ENCODE measurements at places on chromosomes 16 and 17.

- DNase-seq: no peak
Measured at GRCh38 chr16:55453909-55454308, 25.1 kb upstream of the MMP2 start.

DNA sequence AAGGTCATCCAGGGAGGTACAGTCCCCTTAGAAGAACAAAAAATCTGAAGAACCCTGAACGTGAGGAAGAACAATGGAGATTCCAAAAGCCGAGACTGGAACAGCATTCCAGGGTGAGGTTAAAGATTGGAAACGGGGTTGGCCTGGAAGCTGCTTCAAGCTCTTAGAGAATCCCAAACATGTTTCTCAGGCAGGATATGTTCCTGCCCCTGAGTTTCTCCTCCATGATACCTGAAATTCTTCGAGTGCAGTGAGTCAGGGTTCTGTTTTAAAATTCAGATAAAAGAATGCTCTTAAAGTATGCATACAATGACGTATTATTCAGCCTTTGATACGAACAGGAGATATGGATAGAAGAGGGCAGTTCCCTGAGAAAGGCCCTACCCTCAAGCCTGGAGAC, 293.1 kb downstream of the HS3ST3B1 start:
- DNase-seq: no peak

DNA sequence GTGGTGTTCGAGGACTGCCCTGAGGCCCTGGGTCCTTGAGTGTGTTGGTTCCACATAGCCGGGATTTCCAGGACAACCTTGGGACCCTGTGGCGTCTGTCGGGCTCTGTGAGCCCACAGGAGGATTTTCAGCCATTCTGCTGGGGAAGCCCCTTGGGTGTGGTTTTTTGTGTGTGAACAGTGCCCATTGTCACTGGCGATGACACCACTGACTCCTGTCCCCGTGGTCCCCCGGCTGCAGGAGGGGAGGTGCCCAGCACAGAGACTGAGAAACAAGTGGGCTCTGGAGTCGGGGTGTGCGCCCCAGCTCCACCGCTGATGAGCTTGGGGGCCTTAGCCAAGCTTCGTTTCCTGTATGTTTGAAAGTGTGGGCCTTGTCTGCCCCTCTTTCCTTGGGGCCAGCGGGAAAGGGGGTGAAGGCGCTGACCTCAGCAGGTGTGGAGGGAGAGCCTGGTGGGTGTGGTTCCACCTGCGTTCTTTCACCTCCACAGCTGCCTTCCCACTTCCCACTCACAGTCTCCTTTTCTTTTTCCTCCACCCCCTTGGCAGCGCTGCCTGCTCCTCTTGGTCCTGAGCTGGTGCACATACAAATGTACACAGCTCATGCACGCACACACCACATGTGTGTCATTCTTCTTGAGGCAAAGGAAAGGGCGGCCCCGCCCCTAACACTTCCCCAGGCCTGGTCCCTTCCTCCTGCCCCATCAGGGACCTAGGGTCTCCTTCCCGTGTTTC, 16.1 kb downstream of the MGRN1 start:
- no peak for DNase-seq

GRCh38 chr16:2243031-2243528, 6.8 kb downstream of the DNASE1L2 start:
- DNase-seq: no peak

GRCh38 chr17:44353672-44354331, 8.7 kb downstream of the GRN start:
- no peak for DNase-seq
